ENCODE measurements at places on chromosomes 5 and 9. TPM values are rescaled to one million over a fixed set of nuclear protein-coding genes. Genes with fewer than 3 reads are reported as not detected.

The TAS2R1 gene
- total RNA-seq = not detected

- no peak for DNase-seq
Observed at GRCh38 chr5:126004636-126005035, 418.6 kb upstream of the GRAMD2B start.

DNA sequence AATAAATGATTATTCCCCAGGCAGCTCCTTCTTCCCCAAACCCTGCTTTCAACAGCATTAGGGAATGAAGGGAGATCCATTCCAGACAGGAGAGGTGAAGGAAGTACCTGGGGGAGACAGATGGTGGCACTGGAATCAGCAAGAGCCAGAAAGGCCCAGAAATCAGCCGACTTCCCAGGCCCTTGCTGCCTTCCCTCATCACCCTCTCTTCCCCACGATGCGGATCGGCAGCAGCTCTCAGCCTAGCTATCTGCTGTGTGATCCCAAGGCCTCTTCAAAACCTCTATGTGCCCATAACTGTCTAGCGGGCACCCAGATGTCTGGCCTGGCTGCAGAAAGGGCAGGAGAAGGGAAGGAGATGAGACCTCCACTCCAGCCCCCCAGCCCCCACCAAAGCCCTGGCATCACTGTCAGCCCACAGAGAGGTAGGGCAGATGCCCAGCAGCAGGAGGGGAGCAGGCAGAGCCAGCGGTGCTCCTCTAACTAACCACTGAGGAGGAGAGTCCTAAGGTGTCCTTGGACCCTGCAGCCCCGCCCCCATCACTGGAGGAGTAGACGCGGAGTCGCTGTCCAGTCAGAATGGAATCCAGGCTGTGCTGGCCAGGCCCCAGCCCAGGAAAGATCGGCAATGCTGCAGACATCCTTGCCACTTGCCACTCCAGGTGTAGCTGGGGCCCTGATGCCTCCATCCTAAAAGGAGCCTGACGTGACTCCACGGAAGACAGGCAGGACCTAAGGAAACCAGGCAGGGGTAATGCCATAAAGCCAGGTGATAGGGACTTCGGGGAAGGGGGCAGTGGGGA is 12.7 kb downstream of the CNTFR start:
- DNase-seq = peak; percentile 77

The CYSRT1 gene
- total RNA-seq = 2.1 TPM

The INSYN2B gene
- total RNA-seq = not detected

The SCAI gene
- total RNA-seq = 13.7 TPM

DNA sequence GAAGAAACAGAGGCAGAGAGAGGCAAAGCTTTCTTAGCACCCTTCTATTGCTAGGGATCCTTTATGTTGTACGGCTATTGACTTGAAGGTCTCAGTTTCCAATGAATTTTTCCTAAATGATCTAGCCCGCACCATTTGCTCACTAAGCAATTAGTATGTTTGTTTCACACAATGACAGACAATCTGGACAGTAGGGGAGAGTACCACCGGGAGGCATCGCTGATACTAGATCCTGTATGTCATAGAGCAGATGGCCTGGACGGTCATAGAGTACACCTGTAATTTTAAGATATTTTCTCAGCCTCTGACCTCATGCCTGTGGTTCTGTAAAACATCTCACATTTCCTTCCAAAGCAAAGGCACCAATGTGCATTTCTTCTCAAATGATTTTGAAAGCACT is 194.3 kb downstream of the TLE4 start:
- DNase-seq = no peak

GRCh38 chr9:132546148-132547051 is 36.0 kb upstream of the BARHL1 start:
- DNase-seq = peak; percentile 81

DNA sequence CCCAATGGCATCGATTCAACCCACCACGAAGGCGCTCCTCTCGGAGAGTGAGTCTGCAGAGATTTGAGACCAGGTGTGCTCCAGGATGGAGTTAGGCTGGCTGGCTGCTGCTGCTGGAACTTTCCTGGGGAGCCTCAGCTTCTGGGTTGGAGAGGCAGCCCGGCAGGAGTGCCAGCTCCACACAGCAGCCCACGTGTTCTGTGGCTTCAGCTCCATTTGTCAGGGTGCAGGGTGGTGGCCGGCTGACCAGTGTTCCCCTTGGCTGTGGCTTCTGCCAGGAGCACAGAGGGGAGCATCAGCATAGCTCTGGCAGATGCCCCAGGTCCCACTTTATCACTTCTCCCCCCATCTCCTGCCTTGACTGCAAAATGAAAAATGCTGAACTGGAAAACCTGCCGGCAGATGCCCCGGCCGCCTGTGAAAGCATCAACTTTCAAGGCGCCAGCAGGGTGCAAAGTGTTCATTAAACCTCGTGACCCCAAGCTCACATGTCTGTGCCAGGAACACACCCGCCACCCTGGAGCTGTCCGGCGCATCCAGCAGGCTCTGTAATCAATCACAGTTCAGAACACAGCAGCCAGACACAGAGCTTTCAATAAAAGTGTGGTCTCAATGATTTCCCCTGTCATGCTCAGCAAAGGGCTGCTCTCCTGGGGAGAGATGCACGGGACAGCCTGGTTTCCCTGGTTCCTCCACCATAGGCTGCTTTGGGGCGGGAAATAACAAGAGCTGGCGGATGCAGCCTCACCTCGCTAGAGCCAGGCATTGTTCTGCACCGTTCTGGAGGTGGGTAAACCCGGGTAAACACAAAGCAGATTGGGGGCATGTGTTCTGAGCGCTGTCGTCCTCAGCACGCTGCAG is 53.2 kb downstream of the TRIP13 start:
- no peak for DNase-seq

DNA sequence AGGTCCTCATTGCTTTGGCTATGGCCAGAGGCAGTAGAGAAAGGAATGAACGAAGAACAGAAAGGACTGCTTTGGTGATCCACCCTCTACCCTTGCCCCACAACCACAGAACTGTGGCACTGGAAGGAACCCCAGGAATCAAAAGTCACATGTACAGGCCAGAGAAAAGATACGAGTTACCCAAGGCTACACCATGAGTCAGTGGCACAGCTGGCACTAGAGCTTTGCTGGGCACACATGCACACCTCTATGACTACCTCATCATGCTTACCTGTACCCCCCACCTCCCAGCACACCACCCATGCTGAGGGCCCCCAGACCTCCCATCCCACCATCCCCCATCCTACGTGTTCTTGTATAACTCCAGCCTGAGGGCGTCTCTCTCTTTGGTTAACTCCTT is 13.1 kb downstream of the GOLGA2 start:
- DNase-seq = no peak

The ADAMTSL1 gene
- total RNA-seq = 0.91 TPM

GRCh38 chr5:60297658-60298057 is 402.3 kb downstream of the DEPDC1B start:
- no peak for DNase-seq

- no peak for DNase-seq
Observed at GRCh38 chr9:96460882-96461281, 10.9 kb downstream of the HABP4 start.

The SLC44A1 gene
- total RNA-seq = 9.6 TPM

- DNase-seq = no peak
Observed at GRCh38 chr9:118290116-118290515, 585.9 kb downstream of the TLR4 start.

GRCh38 chr5:38921174-38921573 is 75.4 kb downstream of the OSMR start:
- no peak for DNase-seq

DNA sequence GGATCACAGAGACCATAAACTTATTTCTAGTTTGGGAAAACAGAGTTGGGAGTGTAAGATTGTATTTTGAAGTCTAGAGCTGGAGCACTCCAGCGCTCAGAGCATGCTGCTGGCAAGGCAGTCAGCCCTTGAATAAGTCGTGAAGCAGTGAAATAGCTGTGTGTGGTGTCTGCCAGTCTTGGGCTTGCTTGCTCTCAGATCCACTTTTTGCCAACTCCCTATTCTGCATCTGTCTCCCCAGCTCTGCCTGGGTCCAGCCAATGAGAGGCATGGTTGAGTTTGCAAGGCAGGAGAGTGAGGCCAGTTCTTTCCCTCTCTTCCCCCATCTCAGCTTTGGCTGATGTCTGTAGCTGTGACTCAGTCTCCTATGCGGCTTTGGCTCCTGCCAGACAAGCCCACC is 23.3 kb upstream of the RASGRF2 start:
- no peak for DNase-seq

DNA sequence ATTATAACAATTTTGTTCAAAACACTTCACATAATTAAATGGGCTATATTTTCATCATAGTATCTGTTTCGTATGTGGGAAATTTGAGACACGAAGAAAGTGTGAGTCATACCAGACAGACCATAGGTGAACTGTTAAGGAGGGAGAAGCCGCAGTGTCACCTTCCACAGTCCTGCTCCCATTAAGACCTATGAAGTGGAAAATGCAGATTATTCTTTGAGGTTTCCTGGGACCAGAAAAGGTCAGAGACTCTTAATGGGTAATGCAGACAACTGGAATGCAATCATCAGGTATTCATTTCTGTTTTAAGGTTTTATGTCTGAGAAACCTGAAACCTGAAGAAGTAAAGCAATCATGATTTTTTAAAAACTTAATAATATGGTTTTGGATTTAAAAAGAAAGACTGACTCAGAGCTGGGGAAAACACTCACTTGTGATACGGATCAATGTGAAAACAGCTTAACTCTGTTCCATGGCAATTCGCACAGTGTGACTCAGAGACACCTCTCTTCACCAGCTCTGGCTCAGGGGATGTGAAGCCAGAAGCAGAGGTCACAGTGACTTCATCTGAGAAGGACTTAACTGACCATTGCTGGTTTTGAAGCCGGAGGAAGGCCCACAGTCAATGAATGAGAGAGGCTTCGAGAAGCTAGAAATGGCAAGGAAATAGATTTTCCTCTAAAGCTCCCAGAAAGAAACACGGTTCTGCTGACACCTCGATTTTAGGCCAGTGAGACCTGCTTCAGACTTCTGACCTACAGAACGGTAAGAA is 17.2 kb upstream of the GCNT1 start:
- DNase-seq = no peak

DNA sequence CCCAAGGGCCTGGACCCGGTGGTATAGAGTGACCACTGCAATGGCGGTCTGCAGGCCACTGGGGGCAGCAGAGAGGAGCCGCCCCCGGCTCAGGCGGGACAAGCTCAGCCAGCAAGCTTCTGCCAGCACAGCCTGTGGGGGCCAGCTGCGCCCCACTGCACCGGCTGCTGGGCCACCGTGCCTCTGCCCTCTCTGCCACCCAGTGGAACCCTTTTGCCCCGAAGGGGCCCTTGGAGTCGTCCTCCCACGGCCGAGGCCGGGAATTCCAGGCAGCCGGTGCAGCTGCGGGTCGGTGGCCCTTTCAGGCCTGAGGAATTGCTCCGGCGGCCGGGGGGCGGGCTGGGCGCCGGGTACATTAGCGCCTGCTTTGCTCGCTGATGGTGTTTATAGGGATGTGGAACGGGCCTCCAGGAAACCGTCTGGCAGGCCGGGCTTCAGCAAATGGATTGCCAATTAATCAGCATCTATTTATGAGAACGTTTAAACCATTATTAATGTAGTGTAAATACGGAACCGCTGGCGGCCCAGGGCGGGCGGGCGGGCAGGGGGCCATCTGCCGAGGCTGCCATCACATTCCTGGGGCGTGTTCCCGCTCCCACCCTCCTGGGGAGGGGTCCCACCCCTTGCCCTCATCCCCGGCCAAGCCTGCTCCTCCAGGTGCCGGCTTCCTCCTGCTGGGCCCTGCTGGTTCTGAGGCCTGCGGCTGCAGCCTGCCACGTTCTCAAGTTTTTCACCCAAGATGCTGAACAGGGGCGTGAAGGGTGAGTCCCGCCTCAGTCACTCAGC is 127.4 kb downstream of the BARX1 start:
- peak; percentile 81 for DNase-seq

- DNase-seq = no peak
Observed at GRCh38 chr5:45417285-45417998, 278.7 kb downstream of the HCN1 start.

GRCh38 chr9:10548348-10548747 is 64.5 kb downstream of the PTPRD start:
- peak; percentile 16 for DNase-seq

The PRR16 gene
- total RNA-seq = 0.25 TPM

The PAEP gene
- total RNA-seq = not detected

DNA sequence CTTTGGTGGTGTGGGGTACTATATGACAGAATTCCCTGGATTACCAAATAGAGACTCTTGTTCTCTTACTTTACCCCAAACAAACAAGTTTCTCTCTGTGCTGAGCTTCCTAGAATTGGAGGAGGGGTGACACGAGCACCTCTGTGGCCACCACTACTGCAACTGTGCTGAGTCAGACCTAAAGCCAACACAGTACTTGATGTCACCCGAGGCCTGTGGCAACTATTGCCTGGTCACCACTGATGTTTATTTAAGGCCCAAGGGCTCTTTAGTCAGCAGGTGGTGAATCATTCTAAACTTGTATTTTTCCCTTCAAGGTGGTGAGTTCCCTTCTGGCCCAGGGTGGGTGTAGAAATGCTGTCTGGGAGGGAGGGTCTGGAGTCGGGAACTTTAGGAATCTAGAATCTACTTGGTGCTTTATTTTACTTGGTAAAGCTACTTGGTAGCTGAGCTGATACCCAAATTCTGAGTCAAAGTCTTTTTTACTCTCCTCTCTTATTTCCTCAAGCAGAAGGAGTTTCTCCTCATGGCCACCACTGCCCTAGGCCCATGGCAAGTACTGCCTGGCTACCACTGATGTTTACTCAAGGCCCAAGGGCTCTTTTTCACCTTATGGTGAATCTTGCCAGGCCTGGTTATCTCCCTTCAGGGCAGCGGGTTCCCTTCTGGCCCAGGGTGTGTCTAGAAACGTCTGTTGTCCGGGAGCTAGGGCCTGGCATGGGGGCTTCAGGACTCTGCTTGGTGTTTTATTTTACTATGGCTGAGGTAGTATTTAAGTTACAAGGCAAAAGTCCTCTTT is 9.8 kb downstream of the LURAP1L start:
- no peak for DNase-seq

- peak; percentile 59 for DNase-seq
Observed at GRCh38 chr5:1204693-1205242, 3.4 kb downstream of the SLC6A19 start.

DNA sequence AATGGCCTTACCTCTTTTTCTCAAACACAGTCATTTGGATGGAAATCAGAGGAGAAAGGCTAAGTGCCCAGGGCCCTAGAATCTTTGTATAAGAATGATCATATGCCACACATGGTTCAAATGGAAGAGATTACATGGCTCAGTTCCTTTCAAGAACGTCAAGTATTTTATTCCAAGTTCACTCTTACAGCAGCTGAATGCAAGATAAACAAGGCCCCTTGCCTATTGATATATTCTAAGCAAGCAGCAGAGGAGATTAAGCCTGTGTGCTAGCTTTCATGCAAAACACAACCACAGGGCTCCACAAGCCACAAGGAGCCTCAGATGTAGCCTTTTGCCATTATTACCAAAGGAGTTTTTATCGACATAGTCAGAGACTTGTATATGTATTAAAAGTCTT is 55.3 kb upstream of the SLCO6A1 start:
- DNase-seq = no peak

GRCh38 chr5:15386122-15386521 is 113.9 kb upstream of the FBXL7 start:
- DNase-seq = no peak

- DNase-seq = no peak
Observed at GRCh38 chr5:151034422-151035379, 14.3 kb downstream of the GPX3 start.
